HuH-7.5 (cell line): ENCODE measurements at places on chromosomes 5 and 9.

- DNase-seq = no peak
Measured at GRCh38 chr9:16032799-16033198, 480.0 kb downstream of the CCDC171 start.

GRCh38 chr5:28499766-28500290, 1461.4 kb upstream of the CDH9 start:
- DNase-seq = no peak

DNA sequence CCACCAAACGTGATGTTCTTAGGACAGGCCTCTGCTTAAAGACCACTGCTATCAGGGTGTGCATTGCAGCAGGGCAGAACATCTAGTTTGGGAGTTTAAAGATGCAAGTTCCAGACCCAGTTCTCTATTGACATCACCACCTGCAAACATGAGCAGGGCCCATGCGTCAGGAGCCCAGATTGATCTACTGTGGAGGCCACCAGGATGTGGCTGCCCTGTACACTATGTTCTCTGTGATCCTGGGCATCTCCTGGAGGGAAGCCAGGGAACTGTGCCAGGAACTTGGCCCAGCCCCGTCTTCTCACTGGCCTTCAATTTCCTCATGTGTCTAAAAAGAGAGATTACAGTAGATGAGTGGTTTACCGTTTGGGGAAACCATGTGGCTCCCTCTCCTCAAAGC, 87.1 kb downstream of the PDE6A start:
- no peak for DNase-seq

- DNase-seq = no peak
Measured at GRCh38 chr5:159928122-159928909, 12.0 kb downstream of the ADRA1B start.
